Peyer's patch (tissue), 4 donors: ENCODE measurements at places on chromosomes 5 and 9. TPM values are rescaled to one million over a fixed set of nuclear protein-coding genes. Genes with fewer than 3 reads are reported as not detected.

- DNase-seq, result no peak
Observed at GRCh38 chr9:26551451-26551850, 341.2 kb downstream of the CAAP1 start.

The CNTNAP3B gene
- total RNA-seq, result 6.8 TPM

DNA sequence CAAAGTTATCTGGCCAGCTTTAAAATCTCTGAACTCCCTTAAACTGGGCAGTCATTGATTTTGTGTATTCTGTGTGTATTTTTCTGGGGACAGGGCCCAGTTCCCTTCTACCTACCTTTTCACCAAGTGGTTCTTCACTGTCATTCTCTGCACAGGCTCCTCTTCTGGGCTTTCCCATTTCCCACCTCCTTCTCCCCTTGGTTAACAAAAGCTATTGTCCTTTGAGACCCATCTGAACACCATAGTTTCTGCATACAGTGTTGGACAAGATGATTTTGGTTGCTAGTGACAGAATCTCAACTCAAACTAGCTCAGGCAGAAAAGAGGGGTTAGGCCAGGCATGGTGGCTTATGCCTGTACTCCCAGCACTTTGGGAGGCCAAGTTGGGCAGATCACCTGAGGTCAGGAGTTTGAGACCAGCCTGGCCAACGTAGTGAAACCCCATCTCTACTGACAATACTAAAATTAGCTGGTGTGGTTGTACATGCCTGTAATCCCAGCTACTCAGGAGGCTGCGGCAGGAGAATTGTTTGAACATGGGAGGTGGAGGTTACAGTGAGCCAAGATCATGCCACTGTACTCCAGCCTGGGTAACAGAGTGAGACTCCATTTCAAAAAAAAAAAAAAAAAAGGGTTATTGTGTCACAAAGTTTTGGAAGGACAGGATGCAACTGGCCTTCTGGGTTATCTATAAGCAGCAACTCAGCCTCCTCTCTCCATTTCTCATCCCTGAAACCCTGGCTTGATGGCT is 31.0 kb upstream of the ANKRD34B start:
- no peak for DNase-seq

- DNase-seq, result no peak
Observed at GRCh38 chr9:25917731-25918362, 239.6 kb upstream of the TUSC1 start.
